ENCODE measurements at places on chromosomes 1 and 21.

DNA sequence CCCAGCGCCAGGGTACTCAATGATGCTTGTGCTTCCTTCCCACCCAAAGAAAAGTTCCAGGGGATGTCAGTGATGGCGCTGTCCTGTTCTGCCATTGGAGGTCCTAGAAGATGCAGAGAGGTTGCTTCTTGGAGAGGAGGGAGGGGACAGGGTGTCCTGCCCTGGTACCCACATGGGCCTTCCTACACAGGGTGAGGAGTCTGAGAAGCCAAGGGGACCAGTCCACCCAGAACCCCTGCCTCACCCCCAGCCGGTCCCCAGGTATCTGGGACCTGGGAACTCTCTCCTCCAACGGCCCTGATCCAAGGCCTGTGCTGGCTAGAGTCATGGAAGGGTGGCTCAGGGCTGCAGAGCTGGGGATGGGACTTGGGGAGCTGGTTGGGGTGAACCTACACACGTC is 259.4 kb downstream of the KCNJ6 start:
- no peak for DNase-seq

DNA sequence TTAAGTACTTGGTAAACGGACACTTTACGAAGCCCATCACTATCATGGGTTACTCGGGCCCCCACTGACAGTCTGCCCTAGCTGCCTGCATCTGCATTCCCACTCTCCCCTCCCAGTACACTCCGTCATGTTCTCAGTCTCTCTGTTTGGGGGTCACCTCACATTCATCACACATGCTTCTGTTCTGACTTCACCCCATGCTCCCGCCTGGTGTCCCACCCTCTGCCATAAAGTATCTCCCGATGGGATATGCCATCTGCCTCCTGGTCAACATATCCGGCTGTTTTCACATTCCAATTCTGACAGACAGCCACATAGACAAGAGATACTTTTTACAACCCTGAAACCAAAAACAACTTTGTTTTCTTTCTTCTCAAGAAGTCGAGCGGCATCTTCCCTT is 1.0 kb downstream of the OLFML2B start:
- DNase-seq = no peak

GRCh38 chr1:56334047-56334446 is 245.3 kb downstream of the PLPP3 start:
- no peak for DNase-seq

DNA sequence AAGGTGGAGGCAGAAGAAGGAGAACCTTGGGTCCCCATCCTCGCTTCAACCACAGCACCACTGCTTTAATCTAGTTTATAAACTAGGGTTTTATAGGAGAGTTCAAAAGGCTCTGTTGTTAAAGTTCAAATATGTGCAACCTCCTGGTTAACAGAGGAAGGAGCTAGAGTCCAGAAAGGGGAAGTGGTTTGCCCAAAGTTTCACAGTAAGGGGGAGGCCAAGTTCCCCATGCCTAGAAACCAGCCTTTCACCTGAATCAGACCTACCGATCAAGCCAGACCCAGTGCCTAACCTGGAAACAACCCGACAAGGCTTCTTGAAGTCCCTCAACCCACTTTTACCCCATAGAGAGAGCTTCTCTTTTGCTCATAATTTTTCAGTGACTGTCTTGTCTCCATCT is 106.5 kb downstream of the PLPP3 start:
- DNase-seq = no peak

DNA sequence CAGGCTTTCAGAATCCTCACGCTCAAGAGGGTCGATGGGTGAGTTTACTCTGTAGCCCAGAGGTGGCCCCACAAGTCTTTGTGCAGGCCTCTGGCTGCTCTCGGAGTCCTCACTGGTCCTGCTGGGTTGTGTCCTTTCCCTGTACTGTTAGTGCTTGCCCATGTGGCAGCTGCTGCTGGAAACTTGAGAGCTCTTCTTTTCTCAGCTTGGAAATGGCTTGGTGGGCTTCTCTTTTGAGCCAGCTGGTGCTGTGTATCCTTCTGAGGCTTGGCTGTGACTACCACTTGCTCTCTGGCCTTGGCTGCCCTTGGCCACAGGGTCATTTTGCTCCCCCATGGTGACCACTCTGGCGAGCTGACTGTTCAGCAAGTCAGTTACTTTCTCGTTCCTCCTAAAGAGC is 82.2 kb upstream of the LMO4 start:
- no peak for DNase-seq

DNA sequence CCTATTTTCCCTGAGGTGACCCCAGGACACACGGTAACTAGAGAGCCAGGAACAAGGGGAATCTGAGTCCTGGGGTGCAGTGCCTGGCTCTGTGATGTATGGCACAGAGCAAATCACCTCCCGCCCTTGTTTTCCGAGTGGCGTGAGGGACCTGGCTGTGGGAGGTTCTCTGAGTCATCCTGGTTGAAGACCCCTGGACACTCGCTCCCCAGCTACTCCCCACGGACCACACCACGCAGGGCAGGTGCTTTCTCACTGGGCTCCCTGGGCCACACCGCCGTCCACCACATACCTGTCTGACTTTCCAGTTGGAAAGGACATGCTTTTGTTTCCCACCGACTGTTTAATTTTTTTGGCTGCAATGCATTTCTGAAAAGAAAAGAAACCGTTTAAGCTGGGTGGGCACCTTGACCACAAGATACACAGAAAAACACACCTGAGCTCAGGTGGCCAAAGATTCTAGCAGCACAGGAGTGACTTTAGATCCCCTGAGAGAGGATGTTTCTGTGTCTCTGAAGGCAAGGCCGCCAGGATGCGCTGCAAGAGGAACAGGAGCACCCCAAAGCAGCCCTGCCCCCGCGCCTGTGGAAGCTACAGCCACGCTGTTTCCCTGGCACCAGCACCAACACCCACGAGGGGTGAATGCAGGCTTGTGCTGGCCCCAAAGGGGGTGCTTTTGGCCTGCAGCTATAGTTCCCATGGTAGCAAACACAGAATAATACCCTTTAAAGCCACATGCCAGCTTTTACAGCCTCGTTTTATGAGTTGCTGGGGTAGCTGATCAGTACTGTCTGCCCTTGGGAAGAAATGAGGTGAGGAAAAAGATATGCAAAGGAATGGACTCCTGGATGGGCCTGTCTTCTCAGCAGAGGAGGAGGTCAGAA is 8.1 kb upstream of the SRM start:
- DNase-seq = no peak

DNA sequence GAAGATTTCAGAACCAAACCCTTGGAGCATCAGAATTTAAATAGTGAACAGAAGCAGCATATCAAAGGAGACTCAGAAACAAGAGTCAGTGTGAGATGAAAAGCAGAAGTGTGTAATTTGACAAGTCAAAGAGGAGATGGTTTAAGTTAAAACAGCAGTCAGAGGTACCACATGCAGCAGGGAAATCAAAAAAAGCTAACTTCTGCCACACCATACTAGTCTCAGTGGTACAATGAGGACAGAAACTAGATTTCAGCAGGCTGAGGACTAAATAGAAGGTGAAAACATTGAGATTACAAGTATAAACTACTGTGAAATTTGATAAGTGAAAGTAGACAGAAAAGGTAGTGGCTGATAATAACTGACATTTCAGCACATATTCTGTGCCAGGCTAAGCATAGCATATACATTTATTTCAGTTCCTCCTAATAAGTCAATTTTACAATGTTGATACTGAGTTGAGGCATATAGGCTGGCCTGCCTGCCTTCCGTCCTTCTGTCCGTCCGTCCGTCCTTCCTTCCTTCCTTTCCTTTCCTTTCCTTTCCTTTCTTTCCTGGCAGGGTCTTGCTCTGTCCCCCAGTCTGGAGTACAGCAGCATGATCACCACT is 12.6 kb downstream of the SUCO start:
- DNase-seq = no peak

- DNase-seq = no peak
These were observed 139.1 kb downstream of the SLC45A1 start for GRCh38 chr1:8456991-8457390.

DNA sequence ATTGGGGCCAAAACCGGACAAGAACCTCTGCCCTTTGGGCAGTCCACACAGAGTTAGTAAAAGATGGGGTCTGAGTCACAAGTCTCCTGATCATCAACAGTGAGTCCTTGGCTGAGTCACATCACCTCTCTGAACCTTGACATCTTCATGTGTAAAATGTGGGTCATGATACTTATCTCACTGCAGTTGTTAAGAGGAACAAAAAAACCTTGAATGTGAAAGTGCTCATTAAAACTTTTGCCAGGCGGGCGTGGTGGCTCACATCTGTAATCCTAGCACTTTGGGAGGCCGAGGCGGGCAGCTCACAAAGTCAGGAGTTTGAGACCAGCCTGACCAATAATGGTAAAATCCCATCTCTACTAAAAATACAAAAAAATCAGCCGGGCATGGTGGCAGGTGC is 15.7 kb downstream of the S100A16 start:
- no peak for DNase-seq

GRCh38 chr1:92992877-92993276 is 31.6 kb upstream of the DIPK1A start:
- DNase-seq = no peak

GRCh38 chr1:237884237-237884636 is 6.5 kb downstream of the ZP4 start:
- no peak for DNase-seq

DNA sequence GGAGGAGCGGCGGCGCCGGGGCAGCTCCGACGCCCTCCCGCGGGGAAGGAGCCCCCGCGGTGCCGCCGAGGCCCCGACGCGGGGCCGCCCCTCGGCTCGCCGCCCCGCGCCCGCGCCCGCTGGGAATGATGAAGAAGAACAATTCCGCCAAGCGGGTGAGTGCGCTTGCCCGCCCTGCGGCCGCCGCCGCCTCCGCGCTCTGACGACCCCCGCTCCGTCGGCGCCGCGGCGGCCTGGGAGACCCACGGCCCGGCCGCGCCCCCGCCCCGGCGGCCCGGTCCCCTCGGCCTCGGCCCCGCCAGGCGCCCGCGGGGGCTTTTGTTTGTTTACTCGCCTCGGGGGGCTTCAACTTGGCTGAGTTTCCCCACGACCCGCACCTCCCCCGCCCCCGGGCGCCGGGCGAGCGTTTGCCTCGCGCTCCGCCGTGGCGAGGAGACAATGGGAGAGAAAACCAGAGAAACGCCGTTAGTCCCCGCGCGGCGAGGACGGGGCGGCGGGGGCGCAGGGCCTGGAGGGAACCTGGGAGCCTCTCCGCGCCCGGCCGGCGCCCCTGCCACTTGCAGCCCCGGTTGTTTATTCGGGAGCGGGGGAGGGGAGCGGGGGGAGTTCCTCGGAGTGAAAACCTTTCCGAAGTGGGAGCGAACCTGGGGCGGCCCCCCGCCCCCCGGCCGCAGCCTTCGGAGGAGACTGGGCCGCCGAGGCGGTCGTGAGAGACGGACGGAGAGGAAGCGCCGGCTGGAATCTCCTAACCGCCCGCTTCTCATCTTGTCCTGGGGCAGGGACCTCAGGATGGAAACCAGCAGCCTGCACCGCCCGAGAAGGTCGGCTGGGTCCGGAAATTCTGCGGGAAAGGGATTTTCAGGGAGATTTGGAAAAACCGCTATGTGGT is 661 bp downstream of the PLEKHO1 start:
- peak; percentile 34 for DNase-seq

- no peak for DNase-seq
These were observed 7.0 kb downstream of the TLR5 start for GRCh38 chr1:223136086-223136485.

GRCh38 chr1:52253421-52253820 is 111.5 kb downstream of the ZFYVE9 start:
- DNase-seq = no peak

DNA sequence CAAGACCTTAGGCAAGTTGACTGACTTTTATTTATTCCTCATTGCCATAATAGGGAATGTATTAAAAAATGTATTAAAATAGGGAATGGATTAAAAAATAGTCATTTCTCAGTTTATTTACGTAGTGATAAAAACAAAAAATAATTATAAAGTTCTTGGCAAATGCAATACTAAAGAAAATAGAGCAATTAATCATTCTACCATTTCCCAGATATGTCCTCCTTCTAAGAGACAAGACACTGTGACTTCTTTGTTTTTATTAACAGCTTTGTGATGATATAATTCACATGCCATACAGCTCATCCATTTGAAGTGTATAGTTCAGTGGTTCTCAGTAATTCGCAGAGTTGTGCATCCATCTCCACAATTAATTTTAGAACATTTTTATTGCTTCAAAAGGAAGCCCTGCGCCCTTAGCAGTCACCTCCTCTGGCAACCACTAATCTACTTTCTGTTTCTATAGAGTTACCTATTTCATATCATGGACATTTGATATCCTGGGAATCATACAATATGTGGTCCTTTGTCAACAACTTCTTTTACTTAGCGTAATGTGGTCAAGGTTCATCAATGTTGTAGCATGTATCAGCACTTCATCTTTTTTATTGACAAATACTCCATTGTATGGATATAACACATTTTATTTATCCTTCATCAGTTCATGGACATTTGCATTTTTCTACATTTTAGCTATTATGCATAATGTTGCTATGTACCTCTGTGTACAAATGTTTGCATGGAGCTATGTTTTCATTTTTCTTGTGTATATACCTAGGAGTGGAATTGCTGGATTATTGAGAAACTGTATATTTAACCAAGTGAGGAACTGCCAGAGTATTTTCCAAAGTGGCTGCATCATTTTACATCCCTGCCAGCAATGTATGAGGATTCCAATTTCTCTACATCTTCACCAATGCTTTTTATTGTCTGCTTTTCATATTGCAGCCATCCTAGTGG is 5.6 kb downstream of the TBX19 start:
- DNase-seq = no peak

DNA sequence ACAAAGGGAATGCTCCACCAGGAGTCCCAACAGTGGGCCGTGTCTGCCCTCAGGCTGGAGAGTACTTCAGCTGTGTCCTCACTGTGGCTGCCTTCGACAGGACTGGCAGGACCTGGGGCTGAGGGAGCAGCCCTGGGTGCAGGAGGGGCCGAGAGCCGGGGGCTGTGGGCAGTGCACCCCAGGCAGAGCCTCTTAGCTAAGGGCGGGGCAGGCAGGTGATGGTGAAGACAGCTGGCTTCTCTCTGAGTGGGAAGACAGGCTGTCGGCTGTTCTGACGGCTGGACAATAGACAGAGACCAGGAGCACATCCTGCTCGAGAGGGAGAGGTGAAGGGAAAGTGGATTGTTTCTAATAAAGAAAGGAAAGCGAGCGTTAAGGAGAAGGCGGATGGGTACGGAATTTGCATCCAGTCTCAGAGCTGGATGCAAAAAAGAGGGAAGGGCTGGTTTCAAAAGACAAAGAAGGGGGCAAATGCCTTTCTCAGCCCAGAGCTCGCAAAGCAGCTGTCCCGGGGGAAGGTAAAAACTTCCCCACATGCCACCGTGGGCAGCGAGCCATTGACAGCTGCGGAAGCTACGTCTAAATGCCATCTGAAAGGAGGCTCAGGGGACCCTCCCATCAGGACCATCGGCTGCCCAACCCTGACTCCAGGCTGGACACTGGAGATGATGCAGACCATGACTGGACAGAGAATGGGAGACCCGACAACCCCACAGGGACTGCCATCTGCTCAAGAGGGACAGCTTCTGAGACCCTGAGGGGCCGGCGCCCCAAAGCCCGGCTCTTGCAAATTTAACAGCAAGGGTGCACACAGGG is 92.0 kb downstream of the STUM start:
- no peak for DNase-seq

DNA sequence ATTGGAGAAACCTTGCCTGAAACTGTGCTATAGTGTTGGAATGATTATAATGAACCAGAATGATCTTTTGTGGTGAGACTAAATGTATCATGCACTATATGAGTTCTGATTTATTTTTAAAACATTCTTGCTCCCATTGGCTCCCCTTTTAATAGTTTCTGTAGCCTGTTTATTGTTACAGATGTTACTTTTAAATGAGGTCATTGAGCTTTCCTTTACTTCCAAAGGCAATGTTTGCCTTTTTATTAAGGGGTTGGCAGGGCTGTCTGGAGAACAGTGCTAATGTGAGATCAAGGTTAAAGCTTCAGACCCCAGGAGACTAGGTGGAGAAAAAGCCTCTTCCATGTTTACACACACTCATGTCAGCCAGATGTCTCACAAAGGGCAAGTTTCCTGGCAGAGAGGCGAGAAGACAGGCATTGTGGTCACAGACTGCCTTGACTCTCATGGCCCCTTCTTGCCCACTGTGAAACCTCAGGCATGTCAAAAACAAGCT is 120.6 kb upstream of the RAVER2 start:
- DNase-seq = no peak

All from progenitor cell of endocrine pancreas (in vitro differentiated cells).